ENCODE measurements at places on chromosomes 6 and 20. TPM values are rescaled to one million over a fixed set of nuclear protein-coding genes. Genes with fewer than 3 reads are reported as not detected.

RNF146 gene
- total RNA-seq, result 60.9 TPM

ATP6V1G2 gene
- total RNA-seq, result 8.5 TPM

- peak; percentile 97 for DNase-seq
These were observed 57.2 kb upstream of the ARHGAP18 start for GRCh38 chr6:129766959-129767728.

DNA sequence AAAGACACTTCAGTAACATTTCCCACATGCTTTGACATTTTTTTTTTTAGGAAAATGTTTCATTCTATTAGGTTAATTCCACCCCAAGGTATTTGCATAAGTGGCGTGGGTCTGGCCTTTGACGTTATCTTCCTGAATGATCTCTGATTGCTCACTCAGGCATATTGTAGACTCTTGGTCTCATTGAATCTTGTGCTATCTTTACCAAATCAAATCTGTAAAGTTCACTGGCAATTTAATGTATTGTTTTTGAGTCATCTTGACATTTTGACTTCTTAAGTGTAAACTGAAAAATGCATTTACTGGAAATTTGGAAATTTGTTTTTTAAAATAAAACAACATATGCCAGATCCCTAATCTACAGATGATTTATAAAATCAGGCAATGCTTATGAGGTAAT lies 16.0 kb upstream of the VIP start:
- DNase-seq, result no peak

- DNase-seq, result peak; percentile 92
These were observed 32.5 kb upstream of the PIM1 start for GRCh38 chr6:37137201-37138090.

DNA sequence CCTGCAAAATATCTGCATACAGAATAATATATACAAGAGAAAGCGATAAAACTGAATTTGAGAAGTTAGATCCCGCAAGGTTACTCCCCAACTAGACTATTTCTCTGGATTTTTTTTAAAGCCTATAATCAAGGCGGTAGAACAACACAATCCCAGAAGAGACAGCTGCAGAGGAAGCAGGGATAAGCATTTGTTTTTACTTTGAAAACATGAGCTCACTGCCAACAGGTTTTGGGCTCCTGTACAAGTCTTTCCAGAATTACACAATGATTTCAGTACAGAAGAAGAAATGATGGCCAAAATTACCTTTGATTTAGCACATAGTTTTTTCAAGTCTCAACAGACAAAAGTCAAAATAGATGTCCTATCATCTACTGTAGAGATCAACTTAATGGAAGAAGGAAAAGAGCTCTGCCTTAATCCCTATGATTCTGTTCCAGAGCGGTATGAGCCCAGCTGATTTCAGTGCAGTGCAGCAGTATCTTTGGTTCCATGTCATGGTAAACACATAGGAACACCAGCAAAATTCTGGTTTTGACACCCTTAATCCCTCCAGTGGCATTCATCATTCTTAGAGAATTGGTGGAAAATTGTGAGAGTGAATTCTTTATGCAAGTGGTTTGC lies 304.3 kb downstream of the HDGFL1 start:
- DNase-seq, result peak; percentile 88

DNA sequence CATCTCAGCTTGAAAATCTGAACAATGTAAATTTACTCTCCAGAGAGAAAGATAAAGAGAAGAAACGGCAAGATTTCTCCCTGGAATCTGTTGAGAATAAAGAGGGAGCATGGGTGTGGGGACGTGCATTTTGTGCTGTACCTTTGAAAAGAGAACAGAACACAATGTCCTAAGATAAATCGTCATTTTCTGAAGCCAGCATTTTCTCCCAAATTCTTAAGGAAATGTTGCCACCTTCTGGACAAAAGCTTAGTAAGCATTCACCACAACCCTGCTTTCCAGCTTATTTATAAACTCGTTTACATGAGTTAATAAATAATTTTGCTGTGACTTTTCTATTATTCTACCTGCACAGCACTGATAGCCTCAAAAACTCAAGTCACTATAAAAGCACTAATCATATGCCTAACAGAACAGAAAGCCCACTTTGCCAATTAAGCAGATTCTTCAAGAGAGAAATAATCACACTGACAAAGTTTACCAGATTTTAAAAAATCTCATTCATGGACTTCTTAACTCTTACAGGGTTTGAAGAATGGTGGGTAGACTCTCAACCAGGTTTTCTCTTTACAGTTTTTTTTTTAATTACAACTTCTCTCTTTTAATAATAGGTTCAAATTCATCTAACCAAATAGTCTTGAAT lies 155.8 kb downstream of the MBOAT1 start:
- peak; percentile 45 for DNase-seq

- no peak for DNase-seq
These were observed 142.0 kb upstream of the SOX4 start for GRCh38 chr6:21451546-21452013.

DNA sequence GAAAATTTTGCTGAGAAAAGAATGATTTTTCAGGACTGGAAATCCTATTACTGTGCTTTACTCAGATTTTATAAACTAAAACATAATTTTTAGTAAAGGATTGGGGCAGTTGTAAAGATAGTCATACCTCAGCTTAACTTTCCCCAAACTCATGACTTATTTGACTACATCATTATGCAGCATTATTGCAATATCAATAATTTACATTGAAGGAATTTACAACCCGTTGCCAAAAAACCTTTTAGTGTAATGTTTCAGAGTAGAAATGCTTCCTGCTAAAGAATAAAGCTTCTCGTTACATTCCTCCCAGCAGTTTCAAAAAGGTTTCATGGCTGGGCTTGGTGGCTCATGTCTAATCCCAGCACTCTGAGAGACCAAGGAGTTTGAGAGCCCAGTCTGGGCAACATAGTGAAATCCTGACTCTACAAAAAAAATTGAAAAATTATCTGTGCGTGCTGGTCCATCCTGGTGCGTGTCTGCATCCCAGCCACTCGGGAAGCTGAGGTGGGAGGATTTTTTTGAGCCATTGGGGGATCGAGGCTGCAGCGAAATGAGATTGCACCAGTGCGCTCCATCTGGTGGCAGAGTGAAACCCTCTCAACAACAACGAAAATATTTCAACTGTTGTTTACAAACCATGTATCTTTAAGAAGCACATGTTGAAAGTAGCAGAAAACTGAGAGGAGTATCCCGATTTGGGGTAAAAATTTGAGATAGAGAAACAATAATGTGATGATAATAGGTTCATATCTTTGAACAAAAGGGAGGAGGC lies 4.4 kb downstream of the AMD1 start:
- peak; percentile 40 for DNase-seq

DNA sequence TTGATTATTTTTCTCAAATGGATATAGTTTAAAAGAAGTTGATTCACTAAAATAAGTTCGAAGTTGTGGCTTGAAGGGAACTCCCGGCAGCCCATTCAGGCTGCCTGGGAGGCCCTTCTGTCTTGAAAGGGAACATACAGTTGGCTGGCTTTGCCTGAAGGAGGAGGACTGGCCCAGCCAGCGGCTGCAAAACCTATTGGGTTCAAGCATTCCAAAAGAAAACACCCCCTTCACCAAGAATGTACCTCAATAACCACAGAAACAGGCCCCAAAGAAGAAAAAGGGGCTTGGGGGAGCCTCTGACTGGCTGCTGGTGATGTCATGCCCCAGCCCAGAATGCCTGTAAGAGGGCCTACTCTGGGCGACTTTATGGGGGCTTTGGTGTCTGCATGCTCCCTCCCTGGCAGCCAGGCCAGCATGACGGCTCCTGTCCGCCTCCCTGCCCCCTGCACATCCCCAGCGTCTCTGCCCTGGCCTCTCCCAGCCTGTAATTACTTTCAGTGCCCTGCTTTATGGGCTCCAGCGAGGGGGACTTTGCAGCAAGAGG lies 36.5 kb downstream of the MAFB start:
- no peak for DNase-seq

DNA sequence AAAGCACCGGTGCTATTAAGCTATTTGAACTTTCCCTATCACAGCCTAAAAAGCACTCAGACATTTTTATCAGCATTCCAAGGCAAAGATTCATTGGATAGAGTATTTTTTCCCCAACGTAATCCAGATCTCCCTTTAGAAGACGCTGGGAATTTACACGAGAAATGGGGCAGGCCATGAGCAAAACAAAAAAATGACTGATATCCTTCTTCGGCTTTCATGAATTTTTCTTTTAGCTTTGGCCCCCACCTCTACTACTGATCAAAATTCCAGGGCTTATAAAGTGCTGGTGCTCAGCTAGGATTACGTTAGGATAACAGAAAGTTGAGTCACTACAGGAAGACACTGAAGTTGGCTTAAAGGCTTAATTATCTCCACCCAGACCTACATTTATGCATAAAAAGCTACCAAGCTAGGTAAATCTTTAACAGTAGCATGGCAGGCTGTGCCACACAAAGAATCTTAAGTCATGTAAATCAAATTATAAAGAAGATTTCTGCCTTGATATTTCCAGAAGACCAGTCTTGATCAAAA lies 418.5 kb upstream of the BTBD3 start:
- no peak for DNase-seq

CFAP206 gene
- total RNA-seq, result not detected

DNA sequence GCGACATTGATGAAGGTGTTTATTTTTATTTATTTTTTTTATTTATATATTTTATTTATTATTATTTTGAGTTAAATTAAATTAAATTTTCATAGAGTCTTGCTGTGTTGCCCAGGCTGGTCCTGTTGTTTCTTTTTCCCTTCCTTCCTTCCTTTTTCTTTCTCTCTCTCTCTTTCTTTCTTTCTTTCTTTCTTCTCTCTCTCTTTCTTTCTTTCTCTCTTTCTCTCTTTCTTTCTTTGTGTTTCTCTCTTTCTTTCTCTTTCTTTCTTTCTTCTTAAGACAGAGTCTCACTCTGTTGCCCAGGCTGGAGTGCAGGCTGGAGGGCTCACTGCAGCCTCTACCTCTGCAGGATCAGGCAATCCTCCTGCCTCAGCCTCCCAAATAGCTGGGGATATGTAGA lies 84.7 kb upstream of the AKAP12 start:
- DNase-seq, result no peak

LHFPL5 gene
- total RNA-seq, result not detected

TPBG gene
- total RNA-seq, result 7.7 TPM
